SK-N-SH (cell line): ENCODE measurements at places on chromosomes 3 and 15. TPM values are rescaled to one million over a fixed set of nuclear protein-coding genes. Genes with fewer than 3 reads are reported as not detected.

Gene CSPG4
- 0.28 and 0.35 TPM in 2 replicates for polyA plus RNA-seq

Gene CCR9
- not detected in 2 replicates for polyA plus RNA-seq

Gene HYAL1
- 0.30 and 0.49 TPM in 2 replicates for polyA plus RNA-seq

Gene C2CD4A
- not detected in 2 replicates for polyA plus RNA-seq

Gene GP9
- not detected in 2 replicates for polyA plus RNA-seq

Gene SLC28A1
- not detected in 2 replicates for polyA plus RNA-seq

Gene TRIM42
- not detected in 2 replicates for polyA plus RNA-seq

Gene HYPK
- polyA plus RNA-seq, result 8.9 and 11.5 TPM in 2 replicates

Gene SPINK8
- polyA plus RNA-seq, result not detected in 2 replicates

Gene THSD4
- 64.8 and 79.1 TPM in 2 replicates for polyA plus RNA-seq

Gene SLC6A11
- 0.03 and 0.11 TPM in 2 replicates for polyA plus RNA-seq

Gene NMB
- 5.3 and 6.5 TPM in 2 replicates for polyA plus RNA-seq

Gene MAPKBP1
- 5.2 and 6.7 TPM in 2 replicates for polyA plus RNA-seq

Gene GCHFR
- polyA plus RNA-seq, result 0.60 and 0.67 TPM in 2 replicates

Gene PLAAT1
- 1.6 TPM in 2 replicates for polyA plus RNA-seq

Gene CHRNA5
- polyA plus RNA-seq, result 5.3 and 5.5 TPM in 2 replicates

Gene RGMA
- 0.76 and 1.5 TPM in 2 replicates for polyA plus RNA-seq

Gene GPR176
- polyA plus RNA-seq, result 21.9 and 34.1 TPM in 2 replicates

Gene PLS1
- polyA plus RNA-seq, result 2.9 and 3.2 TPM in 2 replicates

Gene ZBTB20
- polyA plus RNA-seq, result 0.43 and 1.1 TPM in 2 replicates

Gene DNAH12
- 0.03 and 0.05 TPM in 2 replicates for polyA plus RNA-seq

Gene ILDR1
- 0.02 and 0.05 TPM in 2 replicates for polyA plus RNA-seq

Gene SUSD5
- polyA plus RNA-seq, result 0.97 and 1.2 TPM in 2 replicates

Gene UTS2B
- polyA plus RNA-seq, result 0.03 and 0.23 TPM in 2 replicates

Gene AMT
- 17.6 and 21.3 TPM in 2 replicates for polyA plus RNA-seq

Gene GOLGA8T
- polyA plus RNA-seq, result 0.06 TPM in 1 of 2 replicates, not detected in the other

Gene CORO2B
- polyA plus RNA-seq, result 2.3 and 3.6 TPM in 2 replicates

Gene CLDN1
- 0.82 and 1.8 TPM in 2 replicates for polyA plus RNA-seq

Gene PARP15
- not detected in 2 replicates for polyA plus RNA-seq

Gene IVD
- polyA plus RNA-seq, result 54.2 and 73.8 TPM in 2 replicates

Gene GPR149
- polyA plus RNA-seq, result not detected in 2 replicates

Gene C3orf22
- not detected in 2 replicates for polyA plus RNA-seq

Gene CPA3
- 0.06 TPM in 1 of 2 replicates, not detected in the other for polyA plus RNA-seq

Gene ZMYND10
- polyA plus RNA-seq, result 0.83 and 0.95 TPM in 2 replicates

Gene SERINC4
- polyA plus RNA-seq, result 0.05 TPM in 1 of 2 replicates, not detected in the other

Gene PRRT3
- polyA plus RNA-seq, result 3.9 and 5.5 TPM in 2 replicates

Gene RNU5B-1
- polyA plus RNA-seq, result not detected in 2 replicates

Gene GOLGA6L9
- polyA plus RNA-seq, result 7.3 and 7.4 TPM in 2 replicates
